Stimulated activated CD8-positive, alpha-beta memory T cell treated with anti-CD3 and anti-CD28 coated beads, Interleukin-2, amount 100 ng/mL, for 1 hour (primary cell): ENCODE measurements at places on chromosomes 11 and 22.

DNA sequence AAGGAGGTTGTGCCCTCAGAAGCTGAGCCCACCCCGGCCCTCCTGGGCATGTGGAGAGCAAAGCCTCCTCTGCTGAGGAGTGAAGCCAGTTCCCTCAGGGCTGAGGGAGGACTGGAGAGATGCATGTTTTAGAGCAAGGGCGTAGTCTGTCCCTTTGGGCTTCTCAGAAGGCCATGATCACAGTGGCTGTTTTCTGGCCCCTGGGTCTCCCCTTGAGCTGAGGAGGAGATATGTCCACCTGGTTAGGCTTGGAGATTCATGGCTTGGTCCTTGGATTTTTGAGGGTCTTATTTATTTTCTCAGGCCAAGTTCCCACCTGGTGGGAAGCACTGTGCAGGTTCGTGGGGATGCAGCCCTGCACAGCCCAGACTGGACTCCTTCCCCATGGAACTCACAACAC is 46.5 kb upstream of the THY1 start:
- DNase-seq: no peak

DNA sequence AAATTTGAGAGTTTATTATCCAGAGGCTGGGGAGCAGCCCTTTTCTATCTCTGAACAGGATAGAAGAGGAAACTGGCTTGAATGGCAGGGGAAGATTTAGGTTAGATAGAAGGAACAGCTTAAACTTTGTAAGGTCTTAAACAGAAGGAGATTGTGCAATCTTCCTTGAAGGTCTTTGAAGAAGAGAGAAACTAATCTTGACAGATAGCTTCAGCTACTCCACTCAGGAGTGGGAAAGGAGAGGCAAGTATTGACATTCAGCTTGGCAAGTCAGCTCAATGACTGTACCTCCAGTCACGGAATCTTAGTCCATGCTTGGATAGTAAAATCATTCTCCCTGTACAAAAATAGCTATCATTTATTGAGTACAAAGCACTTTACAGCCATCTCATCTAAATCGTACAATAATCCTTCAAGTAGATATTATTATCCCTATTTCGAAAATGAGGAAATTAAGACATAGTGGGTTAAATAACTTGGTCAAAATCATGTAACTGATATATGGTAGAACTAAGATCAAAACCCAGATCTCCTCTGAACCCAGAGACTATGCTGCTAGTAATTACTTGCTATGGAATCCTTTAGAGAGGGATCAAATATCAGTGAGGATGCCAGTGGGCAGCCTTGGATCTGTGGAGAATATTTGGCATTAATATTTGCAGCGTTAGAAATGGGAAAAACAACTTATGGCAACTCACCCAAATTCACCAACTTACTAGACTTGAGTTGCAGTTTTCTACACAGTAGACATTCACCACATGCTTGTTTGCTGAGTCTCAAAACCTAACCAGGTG is 14.6 kb downstream of the C11orf97 start:
- no peak for DNase-seq

DNA sequence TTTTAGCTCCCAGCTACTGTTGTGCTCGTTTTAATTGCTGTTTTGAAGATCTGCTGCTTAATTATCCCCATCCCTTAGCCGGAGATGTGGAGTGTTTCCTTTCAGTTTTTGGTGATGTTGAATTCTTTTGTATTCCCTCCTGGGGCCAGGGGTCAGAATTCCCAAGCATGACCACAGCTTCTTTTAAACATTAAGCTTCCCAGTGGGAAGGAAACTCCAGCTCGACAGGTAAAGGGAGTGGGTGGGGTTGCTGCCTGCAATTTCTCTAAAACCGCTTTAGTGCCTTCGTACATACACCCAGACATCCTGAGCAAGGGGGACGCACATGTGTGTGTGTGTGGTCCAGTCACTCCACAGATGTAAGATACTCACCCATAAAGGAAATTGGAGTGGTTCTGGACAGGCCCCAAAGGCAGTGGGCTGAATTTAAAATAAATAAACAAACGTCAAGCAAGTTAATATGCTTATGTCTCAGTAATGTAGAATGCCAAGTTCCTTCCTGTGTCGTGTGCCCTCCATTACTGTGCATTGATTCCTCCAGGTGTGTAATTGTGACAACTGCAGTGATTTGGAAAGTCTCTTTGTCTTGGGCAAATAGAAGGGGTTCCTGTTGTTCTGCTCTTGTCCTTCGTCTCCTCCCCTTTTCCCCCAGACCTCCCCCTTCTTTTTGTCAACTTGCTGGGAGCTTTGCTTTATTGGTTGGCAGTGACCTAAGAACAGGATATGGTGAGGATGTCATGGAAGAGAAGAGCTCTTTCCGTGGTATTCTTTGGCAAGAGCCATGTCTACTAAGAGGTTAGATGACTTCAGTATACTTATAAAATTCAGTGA is 19.2 kb upstream of the ADSL start:
- DNase-seq: no peak

DNA sequence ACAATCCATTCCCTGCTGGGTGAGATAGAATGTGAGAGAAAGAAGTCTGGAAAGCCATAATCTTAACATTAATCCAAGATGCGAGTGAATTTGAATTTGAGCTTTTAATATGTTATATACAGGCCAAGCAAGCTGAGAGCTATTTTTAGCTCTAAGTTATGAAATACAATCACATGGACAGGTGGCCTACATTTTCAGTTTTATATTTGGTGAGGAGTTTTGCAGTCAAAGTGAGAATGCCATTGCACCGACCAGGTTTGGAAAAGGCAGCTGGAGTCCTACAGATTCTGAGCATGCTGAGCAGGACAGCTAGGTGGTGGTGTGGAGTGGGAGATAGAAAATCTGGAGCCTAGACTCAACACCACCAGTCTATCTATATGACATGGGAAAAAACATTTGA is 12.0 kb downstream of the OR5B21 start:
- DNase-seq: no peak

- no peak for DNase-seq
Observed at GRCh38 chr11:97092823-97093222, 703.0 kb downstream of the JRKL start.

- DNase-seq: no peak
Observed at GRCh38 chr22:19961868-19962245, 20.2 kb upstream of the TXNRD2 start.

DNA sequence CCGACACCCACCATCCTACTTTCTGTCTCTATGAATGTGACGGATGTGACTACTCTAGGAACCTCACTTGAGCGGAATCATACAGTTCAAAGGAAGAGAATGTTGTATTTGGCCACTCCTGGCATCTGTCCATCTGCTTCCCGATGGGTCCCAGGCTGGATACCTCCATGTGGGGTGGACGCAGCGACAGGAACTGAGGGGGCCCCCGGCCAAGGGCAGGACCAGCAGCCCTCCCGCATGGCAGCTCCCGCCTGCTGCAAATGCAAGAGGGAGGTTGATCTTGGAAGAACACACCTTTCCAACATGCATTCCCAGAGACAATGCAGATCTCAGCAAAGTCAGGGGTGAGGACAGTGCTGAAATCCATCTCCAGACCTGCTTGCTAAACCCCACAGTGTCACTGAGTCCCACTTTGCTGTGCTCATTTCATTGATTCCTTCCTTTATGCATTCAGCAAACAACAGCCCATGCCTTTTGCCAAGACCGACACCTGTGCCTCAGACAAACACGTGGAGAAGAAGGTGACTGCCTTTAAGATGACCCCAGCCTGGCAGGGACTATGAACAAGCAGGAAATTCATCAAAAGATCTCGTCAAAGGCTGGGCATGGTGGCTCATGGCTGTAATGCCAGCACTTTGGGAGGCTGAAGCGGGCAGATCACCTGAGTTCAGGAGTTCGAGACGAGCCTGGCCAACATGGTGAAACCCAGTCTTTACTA is 246.2 kb downstream of the CTTN start:
- DNase-seq: no peak

DNA sequence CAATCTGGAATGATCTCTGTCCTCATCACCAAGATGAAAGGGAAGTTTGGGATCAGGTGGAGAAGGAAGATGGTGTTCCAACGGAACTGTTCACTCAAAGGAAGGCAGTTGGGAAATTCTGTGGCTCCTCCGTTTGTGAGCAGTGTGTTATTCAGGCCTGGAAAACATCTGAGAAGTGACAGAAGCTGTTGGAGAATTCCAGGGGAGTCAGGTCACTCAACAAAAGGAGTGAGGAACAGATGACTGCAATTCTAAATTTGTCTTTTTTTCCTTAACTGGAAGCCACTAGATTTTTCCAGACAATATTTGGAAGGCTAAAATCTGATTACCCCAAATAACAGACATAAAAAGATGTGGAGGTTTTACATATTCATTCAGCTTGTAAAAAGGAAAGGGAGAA is 107.8 kb downstream of the CD44 start:
- DNase-seq: no peak

- DNase-seq: no peak
Observed at GRCh38 chr11:110966131-110966530, 253.9 kb upstream of the ARHGAP20 start.

- DNase-seq: no peak
Observed at GRCh38 chr22:36838119-36839030, 21.5 kb upstream of the PVALB start.

- no peak for DNase-seq
Observed at GRCh38 chr22:40392618-40393017, 22.2 kb downstream of the SGSM3 start.

DNA sequence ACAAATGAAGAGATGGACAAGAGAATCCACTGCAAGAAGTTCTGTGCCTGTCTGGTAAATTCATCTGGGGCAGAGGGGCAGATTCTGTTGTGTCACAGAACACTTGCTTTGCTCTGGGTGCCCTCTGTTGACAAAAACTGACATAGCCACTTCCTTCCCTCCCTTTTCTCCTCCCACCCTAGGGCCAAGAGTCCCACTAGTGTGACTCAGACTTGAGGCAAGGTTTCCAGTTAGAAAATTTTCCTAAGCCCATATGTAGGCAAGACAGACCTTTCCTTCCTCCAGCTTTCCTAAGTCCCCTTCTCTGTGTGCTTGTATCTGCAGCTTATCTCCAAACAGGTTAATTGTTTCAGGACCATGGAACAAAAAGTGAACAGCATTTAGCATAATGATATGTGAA is 106.8 kb downstream of the RBFOX2 start:
- DNase-seq: no peak

DNA sequence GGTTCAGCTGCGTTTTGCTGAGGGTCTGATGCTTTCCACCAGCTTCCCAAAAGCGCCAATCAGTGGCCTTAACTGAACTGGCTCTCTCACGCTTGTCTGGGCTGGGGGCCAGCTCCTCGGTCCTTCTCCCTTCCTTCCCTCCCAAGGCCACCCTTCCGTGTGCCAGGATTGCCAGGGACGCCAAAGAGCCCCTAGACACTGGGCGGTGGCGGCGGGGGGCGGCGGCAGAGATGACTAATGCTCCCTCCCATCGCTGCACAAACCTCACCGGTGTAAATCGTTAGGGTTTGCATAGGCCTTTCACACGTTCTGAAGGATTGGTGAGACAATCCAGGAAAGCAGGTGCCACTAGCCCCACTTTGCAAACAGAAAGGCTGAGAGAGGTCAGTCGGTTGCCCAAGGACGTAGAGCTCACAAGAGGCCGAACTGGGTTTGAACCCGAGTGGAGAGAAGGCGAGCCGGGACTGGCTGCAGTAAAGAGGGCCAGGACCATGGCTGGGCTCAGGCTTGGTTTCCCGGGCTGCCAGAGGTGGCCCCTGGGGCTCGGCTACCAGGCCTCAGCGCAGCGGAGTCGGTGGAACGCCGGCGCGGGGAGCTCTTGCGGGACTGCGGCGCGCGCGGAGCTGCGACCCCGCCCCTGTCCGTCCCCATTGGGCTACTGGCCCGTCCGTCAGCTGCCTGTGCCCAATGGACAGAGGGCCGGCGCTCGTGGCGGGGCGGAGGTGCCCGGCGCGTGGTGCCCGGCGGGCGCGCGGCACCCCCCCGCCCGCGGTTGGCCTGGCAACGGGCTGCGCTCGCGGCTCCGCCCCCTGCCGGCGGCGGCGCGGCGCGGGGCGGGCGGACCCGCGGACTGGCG is 589 bp upstream of the GNAZ start:
- DNase-seq: peak; percentile 81

DNA sequence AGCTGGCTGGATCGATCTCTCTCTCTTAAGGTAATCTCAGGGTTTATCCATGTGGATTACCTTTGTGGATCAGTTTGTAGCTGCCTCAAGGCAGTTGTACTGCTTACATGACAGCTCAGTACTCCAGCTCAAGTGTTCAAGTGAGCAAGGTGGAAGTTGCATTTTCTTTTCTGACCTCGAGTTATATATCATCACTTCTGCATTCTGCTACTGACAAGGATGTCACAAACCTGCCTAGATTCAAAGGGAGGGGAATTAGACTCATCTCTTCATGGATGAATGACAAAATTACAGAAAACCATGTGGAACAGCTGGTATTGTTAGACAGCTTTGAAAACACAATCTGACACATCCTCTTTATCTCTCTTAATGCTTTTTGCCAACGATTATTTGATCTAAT is 6.1 kb upstream of the TCN2 start:
- DNase-seq: no peak

GRCh38 chr11:109697140-109697843 is 275.3 kb downstream of the C11orf87 start:
- DNase-seq: no peak

- no peak for DNase-seq
Observed at GRCh38 chr11:57325735-57326048, 940 bp upstream of the TNKS1BP1 start.

- no peak for DNase-seq
Observed at GRCh38 chr11:67371911-67372320, 1.5 kb downstream of the CLCF1 start.

DNA sequence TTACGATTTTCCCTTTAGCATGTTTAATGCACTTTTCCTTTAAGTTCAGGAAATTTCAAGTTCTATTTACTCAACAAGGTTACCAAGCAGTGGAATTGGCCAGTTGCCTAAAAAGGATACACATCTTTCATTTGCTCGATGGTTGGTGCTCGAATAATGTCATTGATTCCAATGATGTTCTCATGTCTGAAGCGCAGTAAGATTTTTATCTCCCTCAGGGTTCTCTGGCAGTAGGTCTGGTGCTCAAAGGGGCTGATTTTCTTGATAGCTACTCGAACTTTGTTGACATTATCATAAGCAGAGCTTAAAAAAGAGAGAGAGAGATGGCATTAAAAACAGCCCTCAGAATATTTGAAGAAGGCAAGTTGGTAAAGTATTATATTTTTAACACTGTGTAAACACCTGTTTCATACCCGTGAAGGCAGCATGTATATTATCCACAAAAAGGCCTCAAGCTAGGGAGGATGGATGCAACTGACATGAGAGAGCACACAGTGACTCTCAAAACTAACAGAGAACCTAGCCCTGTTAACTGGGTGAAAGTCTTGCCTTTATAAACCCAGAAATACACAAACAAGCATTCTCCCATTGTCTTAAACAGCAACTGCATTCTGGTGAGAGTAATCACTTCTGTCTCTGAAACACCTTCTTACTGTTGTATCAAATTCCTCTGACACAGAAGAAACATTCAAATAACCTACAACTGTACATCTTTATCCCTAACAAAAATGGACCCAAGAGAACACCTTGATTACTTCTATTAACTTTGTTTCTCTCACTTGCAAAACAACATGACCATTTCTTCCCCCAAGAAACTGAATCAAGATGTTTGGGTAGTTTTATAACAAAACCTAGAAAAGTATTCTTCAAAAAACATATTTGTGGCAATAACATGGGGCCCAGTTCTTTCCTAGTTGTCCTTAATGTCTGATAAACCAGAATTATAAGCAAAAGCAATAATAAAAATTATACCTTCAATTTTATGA is 59.6 kb downstream of the MAPK1 start:
- no peak for DNase-seq

GRCh38 chr11:20337526-20338154 is 25.9 kb upstream of the HTATIP2 start:
- DNase-seq: no peak

GRCh38 chr11:9386901-9387300 is 2.4 kb downstream of the IPO7 start:
- no peak for DNase-seq

- no peak for DNase-seq
Observed at GRCh38 chr11:61071913-61072312, 30.4 kb upstream of the CD5 start.
